CD4-positive, alpha-beta memory T cell (primary cell): ENCODE measurements at places on chromosomes 4 and X.

- no peak for DNase-seq
These were observed 64.0 kb downstream of the SOX3 start for GRCh38 chrX:140440876-140441275.

DNA sequence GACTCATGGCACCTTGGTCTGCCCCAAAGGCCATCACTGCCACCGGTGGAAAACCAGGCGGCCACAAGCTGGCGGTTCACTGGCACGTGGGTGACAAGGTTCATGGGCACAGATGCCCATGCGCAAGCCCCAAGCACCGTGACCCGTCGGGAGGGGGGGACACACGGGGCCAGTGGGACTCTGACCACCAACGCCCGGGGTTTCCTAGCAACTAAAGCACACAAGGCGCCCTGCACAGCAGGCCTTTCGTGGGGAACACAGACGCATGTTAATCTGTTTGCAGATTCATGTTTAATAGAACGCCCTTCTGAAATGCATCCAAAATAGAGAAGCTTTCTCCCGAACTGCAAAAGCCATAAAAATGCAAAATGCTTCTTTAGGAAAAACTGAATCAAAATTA, 43.9 kb downstream of the FAM53A start:
- DNase-seq: no peak

- DNase-seq: no peak
These were observed 44.9 kb upstream of the TXK start for GRCh38 chr4:48178931-48179330.

DNA sequence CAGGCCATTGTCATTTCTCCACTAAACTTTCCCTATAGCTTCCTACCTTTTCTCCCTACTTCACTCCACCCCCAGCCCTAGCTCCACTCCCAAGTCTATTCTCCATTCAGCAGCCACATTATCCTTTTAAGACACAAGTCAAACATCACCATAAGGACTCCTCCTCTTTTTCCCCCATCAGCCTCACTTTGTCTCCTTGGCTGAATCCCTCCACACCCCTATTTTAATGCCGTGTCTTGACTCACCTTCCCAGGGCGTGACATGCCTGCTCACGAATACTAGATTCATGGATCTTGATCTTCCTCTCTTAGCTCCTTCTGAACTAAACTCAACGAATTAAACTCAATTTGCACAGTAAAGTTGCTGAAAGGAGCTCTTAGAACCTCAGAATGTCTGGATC, 281.9 kb downstream of the PTTG2 start:
- DNase-seq: no peak

DNA sequence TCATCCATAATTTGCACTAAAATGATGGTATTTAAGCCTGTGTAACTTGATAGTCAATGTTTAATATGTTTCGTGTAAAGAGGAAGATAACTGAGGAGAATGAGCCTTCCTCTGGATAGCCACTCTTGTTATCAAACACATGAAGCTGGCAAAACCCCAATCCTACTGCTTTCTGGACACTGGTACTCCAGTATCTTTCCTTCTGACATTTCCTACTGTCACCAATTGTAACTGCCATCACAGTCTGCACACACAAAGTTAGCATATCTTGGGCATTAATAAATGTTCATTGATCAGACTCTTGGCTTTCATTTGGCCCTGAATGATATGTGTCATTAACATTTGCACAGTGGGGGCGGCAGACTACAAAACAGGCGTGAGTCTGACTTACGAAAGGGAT, 419.1 kb downstream of the TMA16 start:
- DNase-seq: no peak

- DNase-seq: no peak
These were observed 153.9 kb downstream of the KDR start for GRCh38 chr4:54971474-54971950.

DNA sequence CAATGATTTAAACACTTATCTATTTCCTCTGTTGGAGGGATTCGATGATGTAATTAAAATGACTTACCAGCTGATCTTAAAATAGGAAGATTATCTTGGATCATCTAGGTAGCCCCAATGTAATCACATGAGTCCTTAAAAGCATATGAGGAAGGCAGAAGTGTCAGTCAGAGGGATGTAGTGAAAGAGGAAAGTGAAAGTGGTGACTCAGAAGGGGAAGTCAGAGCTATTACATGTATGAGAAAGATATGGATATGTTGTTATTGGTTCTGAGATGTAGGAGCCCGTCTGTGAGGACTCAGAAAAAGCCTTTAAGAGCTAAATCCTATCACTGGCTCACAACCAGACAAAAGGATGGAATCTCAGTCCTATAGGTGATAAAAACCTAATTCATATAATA, 456.4 kb downstream of the DACH2 start:
- no peak for DNase-seq

DNA sequence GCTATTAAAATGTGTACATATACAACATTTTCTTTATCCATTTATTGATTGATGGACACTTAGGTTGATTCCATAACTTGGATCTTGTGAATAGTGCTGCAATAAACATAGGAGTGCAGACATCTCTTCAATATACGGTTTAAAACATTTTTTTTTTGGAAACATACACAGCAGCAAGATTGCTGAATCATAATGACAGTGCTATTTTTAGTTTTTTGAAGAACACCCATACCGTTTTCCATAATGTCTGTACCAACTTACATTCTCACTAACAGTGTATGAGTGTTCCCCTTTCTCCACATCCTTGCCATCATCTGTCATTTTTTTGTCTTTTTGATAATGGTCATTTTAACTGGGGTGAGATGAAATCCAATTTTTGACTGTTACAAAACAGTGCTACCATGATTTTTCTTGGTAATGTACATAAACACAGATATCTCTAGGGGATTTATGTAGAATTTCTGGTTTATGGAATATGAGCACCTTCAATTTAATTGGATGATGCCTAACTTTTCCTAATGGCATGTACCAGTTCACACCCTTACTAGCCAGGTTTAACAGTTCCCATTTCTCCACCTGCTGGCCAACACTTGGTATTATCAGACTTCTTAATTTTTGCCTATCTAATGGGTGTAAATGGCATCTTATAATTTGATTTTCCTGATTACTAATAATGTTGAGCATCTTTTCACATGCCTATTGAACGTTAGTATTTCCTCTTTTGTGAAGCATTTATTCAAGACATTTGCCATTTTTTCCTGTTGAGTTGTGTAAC, 21.0 kb upstream of the TMSB15B start:
- peak; percentile 14 for DNase-seq

DNA sequence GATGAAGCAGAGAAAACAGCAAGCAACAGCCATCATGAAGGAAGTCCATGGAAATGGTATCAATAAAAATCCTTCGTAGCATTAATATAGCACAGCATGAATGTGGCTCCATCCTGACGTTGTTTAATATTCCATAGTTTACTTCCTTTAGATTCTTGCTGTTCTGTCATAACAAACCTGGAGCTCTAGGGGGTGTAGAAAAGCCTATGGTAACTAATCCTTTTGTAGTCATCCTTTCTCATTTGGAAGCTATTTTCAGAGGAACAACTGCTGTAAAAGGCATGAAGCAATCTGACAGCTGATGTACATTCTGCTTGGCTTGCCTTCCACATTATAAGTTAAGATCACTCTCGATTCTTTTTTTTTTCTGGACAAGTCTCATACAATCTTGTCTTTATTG, 914 bp downstream of the MYOZ2 start:
- no peak for DNase-seq

DNA sequence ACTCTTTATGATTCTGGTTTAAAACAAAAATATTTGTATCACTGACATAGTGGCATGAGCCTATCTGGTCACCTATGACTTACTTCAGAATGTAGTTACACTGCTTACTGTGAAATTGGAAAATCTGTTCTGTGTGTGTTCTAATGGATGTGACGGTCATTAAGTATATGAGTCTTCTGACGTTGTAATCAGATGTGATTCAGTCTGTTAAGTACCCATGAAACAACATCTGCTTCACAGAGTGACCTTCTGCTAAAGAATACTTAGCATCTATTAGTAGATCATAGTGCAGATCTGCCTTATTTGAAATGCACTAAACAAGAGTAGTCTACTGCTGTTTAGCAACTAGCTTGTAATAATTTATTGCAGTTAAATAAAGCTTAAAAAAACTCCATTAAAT, 317.1 kb downstream of the DCTD start:
- no peak for DNase-seq

DNA sequence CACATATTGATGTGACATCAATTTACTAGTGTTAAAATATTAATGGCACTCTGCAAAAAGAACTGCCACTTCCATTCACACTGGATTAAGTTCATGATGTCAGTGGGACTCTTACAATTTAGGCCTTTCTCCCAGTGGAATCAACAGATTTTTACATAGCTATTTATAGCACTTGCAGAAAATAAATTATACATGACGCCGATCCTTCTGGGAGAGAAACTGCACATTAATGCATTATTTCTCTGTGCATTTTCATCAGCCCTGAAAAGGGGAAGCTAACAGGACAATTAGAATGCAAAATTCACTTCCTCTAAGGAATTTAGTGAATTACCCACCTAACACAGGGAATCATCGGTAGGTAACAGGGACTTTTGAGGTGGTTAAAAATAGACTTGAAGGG, 15.7 kb downstream of the LGI2 start:
- DNase-seq: no peak

- DNase-seq: no peak
These were observed 81.1 kb downstream of the TENM3 start for GRCh38 chr4:182324282-182324681.

- DNase-seq: no peak
These were observed 28.4 kb downstream of the BOD1L1 start for GRCh38 chr4:13599159-13599558.

DNA sequence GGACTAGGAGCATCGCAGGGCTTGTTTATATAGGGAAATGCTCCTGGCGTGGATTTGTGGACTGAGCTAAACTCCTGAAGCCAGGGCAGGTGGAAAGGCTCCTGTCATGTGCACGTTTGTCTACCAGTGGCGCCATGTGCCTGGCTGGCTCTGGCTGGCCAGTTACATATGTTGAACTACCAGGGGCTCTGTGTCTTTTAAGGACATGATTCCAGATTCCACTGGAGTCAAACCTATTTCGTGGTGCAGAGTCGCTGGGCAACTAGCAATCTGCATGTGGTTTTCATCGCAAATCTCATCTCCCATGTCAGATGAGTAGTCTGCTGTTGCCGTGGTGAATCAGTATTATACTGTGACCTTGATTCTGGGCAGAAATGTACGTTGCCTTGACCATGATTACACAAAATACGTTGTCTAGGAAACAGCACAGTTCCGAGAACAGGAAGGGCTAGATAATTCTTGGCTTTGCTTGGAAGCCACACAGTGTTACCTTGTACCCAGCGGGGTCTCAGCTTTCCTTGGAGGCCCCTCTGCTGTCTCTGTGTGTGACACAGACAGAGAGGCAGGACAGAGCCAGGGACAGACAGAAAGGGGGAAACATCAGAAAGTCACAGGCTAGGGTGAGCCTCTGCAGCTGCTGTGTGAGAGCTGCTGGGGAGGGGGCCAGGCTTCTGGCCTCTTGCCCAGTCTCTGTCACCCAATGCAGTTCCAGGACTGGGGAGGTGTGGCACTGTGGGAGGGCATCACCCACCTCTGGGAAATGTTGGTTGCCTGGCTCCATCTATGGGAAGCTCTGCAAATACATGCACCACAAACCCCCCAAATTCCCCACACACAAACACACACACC, 19.2 kb downstream of the PNMA6E start:
- DNase-seq: no peak

DNA sequence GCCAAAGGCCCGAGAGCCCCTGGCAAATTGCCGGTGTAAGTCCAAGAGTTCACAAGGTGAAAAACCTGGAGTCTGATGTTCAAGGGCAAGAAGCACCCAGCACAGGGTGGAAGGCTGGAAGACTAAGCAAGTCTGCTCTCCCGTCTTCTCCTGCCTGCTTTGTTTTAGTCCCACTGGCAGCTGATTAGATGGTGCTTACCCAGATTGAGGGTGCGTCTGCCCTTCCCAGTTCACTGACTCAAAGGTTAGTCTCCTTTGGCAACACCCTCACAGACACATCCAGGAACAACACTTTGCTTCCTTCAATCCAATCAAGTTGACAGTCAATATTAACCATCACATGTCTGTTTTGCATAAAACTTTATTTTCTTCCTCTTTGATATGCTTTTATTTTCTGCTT, 157.4 kb downstream of the HS3ST1 start:
- DNase-seq: no peak

- no peak for DNase-seq
These were observed 24.1 kb downstream of the FHL1 start for GRCh38 chrX:136171420-136171819.

GRCh38 chr4:138706201-138706600, 309.4 kb upstream of the NOCT start:
- no peak for DNase-seq

DNA sequence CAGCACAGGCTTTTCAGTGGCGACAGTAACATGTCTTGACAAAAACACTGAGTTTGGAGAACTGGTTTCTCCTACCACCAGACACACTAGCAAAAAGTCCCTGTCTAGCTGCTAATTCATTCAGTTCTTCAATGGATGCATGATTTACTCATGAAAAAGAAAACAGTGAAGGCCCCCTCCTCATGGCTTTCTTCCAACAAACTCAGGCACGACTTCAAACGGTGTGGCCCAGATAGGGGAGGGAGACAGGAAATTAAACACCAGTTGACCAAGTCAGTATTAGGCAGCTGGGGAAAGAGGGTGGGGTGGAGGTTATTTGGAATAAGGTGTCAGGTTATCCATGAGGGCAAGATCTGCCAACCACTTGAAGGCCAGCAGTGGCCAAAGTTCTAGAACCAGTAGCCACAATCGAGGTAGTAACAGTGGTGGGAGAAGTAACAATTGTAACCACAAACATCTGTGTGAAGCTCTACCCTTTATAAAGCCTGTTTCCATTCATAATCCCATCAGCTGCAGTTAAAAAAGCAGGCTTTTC, 60.2 kb downstream of the SEPSECS start:
- DNase-seq: no peak

- DNase-seq: no peak
These were observed 23.0 kb upstream of the PPA2 start for GRCh38 chr4:105496899-105497298.

GRCh38 chrX:31870267-31870666, 798.4 kb upstream of the FTHL17 start:
- DNase-seq: no peak

DNA sequence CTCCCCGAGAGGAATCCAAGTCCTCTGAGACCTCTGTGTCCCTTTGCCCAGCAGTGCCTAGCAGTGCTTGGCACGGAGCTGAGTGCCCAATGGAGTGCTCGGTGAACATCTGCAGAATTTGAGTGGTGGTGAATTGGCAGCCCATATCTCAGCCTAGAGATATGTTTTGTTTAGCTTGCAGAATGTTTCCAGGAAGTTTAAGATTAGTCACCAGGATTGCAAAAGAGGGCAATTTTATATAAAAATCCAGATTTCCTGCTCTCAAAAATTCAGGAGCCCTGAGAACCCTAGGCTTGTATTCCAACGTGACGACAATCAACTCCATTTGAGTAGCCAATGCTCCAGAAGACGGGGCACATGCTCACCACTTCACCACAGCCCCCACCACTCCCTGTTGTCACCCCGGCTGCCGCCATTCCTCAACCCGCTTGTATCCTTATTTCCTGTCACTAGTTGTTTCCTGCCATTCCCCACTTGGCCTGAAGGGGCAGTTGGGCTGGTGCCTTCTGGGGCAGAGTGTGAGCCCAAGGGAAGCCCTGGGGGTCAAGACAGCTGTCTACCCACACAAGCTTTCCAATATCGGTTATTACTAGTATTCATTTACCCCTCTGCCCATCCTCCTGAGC, 116.9 kb downstream of the EFNB1 start:
- no peak for DNase-seq

- DNase-seq: no peak
These were observed 64.9 kb downstream of the N4BP2 start for GRCh38 chr4:40121515-40121914.

GRCh38 chr4:113433536-113434246, 327.8 kb downstream of the CAMK2D start:
- DNase-seq: no peak
